Endodermal cell (in vitro differentiated cells): ENCODE measurements at places on chromosomes 3 and 15. TPM values are rescaled to one million over a fixed set of nuclear protein-coding genes. Genes with fewer than 3 reads are reported as not detected.

The CHDH gene
- 9.4 and 12.7 TPM in 2 replicates for total RNA-seq

DNA sequence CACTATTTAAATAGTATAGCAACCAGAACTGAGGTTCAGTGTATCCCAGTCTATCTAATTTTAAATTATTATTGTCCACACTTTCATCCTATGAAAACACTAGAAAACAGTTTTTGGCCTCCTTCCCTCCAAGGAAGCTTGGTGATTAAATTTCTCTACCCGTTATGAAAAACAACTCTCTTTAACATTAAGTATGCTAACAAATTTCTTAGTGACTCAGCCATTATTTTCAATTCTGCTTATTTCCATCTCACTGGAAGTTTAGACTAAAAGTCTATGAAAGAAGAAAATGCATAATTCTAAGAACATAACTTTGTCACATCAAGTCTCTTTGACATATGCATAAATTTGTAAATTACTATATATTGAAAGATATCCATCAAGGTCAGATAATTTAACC is 185.2 kb downstream of the NSUN3 start:
- H3K27me3 ChIP-seq, result no peaks in the 10 kb centered on the region
- H3K27ac ChIP-seq, result no peak overlapping the region
- H3K4me3 ChIP-seq, result no peak overlapping the region
- DNase-seq, result no peak
- peaks cover 11% of the 10 kb centered on the region for H3K4me1 ChIP-seq

GRCh38 chr3:49865198-49865784 is 4.4 kb downstream of the CAMKV start:
- H3K4me1 ChIP-seq, result no peaks in the 10 kb centered on the region
- H3K4me3 ChIP-seq, result no peak overlapping the region
- no peak for DNase-seq
- H3K27me3 ChIP-seq, result peaks cover 26% of the 10 kb centered on the region
- H3K27ac ChIP-seq, result no peak overlapping the region

DNA sequence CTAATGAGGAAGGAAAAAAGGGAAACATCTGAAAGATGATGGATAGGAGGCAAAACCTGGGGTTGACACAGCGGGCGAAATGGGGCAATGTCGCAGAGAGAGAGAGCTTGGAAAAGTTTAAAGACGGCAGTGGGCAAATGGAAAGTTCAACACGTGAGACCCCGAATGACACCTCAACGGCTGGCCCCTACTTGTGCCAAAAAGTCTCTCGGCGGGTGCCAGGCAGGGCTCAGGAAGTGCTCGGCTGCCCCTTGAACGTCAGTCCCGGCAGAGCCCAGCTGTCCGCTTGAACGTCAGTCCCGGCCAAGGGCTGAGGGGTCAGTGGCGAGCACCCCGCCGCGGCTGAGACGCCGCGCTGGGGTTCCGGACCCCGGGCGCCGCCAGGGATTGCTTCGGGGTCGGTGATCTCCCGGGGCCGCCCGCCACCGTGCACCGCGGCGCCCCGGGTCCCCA is 658 bp downstream of the EOGT start:
- no peak overlapping the region for H3K27ac ChIP-seq
- DNase-seq, result peak; percentile 79

The DPPA2 gene
- 1.5 to 1.7 TPM (median 1.6 TPM) in 3 replicates for total RNA-seq

GRCh38 chr15:25624504-25625177 is 185.8 kb upstream of the UBE3A start:
- H3K36me3 ChIP-seq, result no peaks in the 10 kb centered on the region
- H3K27ac ChIP-seq, result no peak overlapping the region
- H3K4me1 ChIP-seq, result no peaks in the 10 kb centered on the region
- H3K27me3 ChIP-seq, result no peaks in the 10 kb centered on the region
- no peak for DNase-seq
- H3K4me3 ChIP-seq, result no peak overlapping the region

DNA sequence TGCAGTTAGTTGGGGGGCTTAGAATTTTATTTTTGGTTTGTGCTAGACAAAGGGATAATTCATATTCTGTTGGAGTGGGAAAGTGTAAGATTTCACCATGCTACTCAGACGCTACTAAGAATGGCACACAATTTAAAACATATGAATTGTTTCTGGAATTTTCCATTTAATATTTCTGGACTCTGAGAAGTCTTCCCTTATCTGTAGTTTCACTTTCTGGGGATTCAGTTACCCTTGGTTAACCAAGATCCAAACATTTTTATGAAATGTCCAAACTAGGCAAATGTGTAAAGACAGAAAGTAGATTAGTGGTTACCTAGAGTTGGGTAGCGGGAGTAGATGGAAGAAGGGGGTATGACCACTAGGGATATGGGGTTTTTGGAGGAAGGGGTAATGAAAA is 53.1 kb downstream of the TCF12 start:
- no peaks in the 10 kb centered on the region for H3K27me3 ChIP-seq
- no peak for DNase-seq
- H3K4me3 ChIP-seq, result no peak overlapping the region
- no peak overlapping the region for H3K27ac ChIP-seq
- peaks cover 13% of the 10 kb centered on the region for H3K4me1 ChIP-seq

DNA sequence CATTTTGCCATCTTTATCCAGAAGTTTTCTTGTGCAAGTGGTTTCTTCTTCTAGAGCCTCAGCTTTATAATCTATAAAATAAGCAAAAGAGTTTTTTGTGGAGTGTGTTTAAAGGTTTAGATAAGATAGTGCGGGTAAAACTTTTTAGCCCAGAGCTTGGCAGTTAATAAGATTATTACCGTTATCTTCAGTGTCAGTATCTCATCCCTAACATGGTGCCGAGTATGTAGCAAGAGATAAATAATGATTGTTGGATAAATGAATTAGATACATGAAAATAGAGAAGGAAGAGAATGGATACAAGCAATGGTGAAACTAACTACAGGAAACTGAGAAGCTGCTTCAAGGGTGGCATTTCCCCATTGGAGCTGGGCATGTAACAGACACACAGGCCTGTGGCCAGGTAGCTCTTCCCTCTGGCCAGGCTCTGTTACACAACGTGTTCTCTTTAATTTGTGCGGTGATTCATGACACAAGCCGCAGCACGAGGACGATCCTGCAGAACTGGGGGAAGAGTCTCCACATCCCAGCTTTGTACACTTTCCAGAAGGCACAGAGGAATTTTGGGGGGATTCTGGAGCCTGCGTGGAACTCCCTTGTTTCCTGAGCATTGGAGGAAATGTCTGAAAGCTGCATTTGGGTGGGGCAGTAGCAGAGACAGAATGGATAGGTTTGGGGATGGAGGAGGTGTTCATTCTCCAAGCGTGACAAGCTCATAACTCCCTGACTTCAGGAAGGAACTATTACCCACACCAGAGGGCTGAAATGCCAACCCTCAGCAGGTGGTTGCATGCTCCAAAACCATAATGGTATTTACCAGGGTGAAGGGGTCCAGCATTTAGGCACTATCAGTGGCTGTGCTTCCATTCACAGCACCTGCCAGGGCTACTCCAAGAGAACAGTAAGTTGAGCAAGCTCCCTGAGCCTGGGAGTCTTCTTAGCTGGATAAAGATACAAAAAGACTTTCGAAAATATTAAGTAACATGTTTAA is 14.2 kb upstream of the ST6GAL1 start:
- DNase-seq, result no peak
- H3K4me1 ChIP-seq, result peaks cover 7% of the 10 kb centered on the region
- no peaks in the 10 kb centered on the region for H3K36me3 ChIP-seq
- peaks cover 32% of the 10 kb centered on the region for H3K27me3 ChIP-seq
- H3K4me3 ChIP-seq, result no peak overlapping the region

The BOC gene
- total RNA-seq, result 10.8 to 12.3 TPM (median 11.3 TPM) in 3 replicates

GRCh38 chr15:83858820-83859505 is 205.0 kb downstream of the ADAMTSL3 start:
- no peak for DNase-seq
- no peaks in the 10 kb centered on the region for H3K36me3 ChIP-seq
- no peak overlapping the region for H3K4me3 ChIP-seq
- H3K27me3 ChIP-seq, result no peaks in the 10 kb centered on the region
- H3K4me1 ChIP-seq, result peaks cover 4% of the 10 kb centered on the region

DNA sequence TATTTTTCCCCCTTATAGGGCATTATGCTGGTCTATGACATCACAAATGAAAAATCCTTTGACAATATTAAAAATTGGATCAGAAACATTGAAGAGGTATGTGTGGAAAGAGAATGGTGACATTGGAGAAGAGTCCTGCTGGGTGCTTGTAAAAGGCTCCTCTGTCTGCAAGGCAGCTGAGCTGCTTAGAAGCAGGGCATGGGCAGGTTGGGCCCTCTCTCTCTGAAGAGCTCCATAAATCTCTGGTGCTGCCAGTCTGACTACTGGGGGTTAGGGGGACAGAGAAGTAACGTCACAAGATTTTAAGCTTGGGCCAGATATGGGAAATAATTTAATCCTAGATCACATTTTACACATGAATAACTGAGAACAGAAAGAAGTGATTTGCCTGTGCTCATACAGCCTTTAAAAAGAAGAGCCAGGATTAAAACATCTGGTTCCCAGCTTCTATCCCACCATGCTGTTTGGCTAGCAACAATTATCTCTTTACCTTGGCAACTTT is 21.9 kb upstream of the APH1B start:
- peaks cover 6% of the 10 kb centered on the region for H3K4me1 ChIP-seq
- peaks cover 13% of the 10 kb centered on the region for H3K36me3 ChIP-seq
- H3K4me3 ChIP-seq, result no peak overlapping the region
- peak; percentile 61 for DNase-seq

DNA sequence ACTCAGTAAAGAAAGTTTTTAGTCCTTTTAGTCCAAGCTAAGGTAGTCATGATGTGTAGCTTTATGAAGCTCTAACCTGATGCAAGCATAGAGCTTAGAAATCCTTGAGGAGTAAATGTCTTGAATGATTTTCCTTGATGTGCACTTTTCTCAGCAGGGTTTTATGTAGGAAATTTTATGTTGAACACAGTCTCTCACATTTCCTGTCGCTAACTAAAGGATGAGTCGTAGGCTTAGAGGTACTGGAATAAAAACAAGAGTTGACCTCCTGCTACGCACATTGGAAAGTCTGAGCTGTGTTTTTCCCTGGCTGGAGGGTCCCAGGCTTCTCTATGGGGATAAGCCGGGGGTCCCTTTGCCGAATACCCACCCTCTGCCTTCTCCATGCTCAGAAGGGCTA is 34.7 kb upstream of the ZPLD1 start:
- no peak overlapping the region for H3K4me3 ChIP-seq
- no peaks in the 10 kb centered on the region for H3K27me3 ChIP-seq
- H3K36me3 ChIP-seq, result no peaks in the 10 kb centered on the region
- H3K27ac ChIP-seq, result no peak overlapping the region

- H3K4me3 ChIP-seq, result no peak overlapping the region
- no peaks in the 10 kb centered on the region for H3K36me3 ChIP-seq
- no peaks in the 10 kb centered on the region for H3K27me3 ChIP-seq
- DNase-seq, result no peak
- H3K4me1 ChIP-seq, result peaks cover 3% of the 10 kb centered on the region
- H3K27ac ChIP-seq, result peak overlapping the region; percentile 30
These were observed 4.7 kb downstream of the RBMS3 start for GRCh38 chr3:29285471-29286071.

DNA sequence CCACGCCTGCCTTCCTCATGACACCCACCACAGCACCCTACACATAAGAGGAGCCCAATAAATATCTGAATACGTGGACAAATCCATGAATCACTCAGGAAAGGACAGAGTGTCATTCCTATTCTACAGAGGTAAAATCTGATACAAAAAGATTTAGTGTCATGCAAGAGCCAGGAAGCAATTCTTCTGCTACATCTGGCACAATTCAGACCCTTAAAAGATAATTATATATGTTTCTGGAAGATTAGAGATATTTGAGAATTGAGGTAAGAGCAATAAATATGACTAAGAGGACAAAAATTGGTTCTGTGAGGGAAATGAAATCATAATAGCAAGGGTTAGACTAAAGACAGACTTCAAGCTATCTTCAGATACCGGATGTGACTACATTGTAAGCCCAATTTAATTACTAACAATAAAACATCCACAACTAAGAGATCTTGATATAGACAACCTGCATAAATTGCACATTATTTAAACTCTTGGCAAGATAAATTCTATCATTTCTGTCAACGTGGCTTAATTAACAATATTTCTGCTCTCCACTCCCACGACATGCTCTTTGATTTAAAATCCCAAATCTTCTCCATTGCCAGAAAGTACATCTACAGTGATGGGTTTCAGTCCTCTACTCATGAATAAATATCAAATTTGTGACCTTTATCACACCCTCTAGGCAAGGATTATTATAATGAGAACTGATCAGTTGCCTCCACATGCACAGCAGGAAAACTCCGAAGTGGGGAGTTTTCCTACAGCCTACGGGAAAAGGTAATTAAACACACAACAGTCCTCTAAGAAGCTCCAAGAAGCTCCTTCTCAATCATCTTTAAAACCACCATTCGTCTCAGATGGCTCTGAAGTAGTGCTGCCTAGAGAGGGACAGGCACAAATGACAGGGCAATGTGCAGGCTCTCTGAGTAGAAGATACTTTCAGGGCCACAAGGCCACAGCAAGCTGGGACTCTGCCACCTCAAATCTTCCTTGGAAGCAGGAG is 32.6 kb downstream of the MB21D2 start:
- DNase-seq, result no peak
- H3K4me1 ChIP-seq, result peaks cover 7% of the 10 kb centered on the region
- no peaks in the 10 kb centered on the region for H3K27me3 ChIP-seq
- no peak overlapping the region for H3K27ac ChIP-seq

DNA sequence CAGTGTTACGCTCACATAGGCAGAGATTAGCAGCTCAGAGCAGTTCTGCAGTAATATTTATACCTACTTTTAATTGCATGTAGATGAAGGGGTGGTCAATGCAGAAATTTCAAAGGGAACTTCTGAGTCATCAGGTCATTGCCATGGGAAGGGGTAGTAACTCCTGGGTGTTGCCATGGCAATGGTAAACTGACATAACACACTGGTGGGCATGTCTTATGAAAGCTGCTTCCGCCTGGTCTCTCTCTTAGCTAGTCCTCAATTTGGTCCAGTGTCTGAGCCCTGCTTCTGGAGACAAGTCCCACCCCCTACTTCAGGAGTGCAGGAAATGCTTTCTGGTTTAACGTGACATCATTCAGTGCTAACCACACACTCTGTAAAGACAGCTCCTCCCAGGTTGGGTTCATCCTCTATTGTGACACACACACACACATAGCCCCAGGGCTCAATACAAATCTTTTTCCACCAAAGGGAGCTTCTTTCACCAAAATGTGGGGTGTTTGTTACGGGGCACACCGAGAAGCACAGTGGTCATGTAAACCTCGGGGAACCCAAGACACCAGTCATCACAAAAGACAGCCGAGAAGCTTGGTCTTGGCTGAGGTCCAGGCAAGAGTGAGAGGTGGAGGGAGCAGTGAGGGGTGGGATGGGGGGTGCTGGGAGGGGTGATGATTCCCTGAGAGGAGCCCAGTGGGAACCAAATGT is 74.5 kb downstream of the TLE3 start:
- H3K27ac ChIP-seq, result no peak overlapping the region
- no peak overlapping the region for H3K4me3 ChIP-seq
- DNase-seq, result peak; percentile 35
- no peaks in the 10 kb centered on the region for H3K36me3 ChIP-seq
- no peaks in the 10 kb centered on the region for H3K4me1 ChIP-seq

DNA sequence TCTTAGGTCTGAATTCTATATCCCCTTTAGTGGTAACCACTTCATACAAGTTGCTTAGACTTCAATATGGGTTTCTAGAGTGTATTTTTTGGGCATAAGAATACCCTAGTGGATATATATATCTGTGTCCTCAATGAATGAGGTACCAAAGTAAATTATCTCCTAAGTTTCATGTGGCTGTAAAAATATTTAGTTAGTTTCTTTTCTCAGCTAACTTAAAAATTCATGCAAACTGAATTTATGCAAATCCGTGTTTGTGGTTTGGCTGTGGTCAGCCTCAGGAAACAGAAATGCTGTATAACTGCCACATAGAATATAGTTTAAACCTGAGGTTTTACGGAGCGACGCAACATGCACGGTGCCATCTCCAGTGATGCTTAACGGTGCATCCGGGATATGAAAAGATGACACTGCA is 80.3 kb downstream of the PEX5L start:
- peaks cover 1% of the 10 kb centered on the region for H3K27me3 ChIP-seq
- H3K36me3 ChIP-seq, result no peaks in the 10 kb centered on the region
- no peaks in the 10 kb centered on the region for H3K4me1 ChIP-seq
